Central memory CD4-positive, alpha-beta T cell (primary cell): ENCODE measurements at places on chromosomes 4 and X.

- peak; percentile 28 for DNase-seq
Observed at GRCh38 chrX:3815896-3816664, 102.6 kb upstream of the PRKX start.

GRCh38 chr4:41678951-41679350 lies 69.6 kb downstream of the PHOX2B start:
- no peak for DNase-seq

DNA sequence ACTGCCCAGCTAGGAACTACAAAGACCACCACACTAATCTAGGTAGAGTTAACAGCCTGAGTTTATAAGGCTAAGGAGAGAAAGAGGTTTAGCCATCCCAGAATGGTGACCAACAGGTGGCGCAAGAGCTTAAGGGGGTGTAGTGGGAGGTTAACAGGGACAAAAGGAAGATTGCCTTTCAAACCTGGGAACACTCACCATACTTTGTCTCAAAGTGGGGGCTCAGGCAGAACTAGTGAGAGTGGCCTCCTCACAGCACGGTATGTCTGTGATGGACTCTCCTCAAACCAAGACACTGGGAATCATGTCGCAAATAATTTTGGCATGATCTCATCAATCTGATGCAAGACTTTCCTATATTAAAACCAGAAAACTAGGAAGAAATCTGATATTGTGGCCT lies 23.4 kb downstream of the CCNI start:
- peak; percentile 36 for DNase-seq

DNA sequence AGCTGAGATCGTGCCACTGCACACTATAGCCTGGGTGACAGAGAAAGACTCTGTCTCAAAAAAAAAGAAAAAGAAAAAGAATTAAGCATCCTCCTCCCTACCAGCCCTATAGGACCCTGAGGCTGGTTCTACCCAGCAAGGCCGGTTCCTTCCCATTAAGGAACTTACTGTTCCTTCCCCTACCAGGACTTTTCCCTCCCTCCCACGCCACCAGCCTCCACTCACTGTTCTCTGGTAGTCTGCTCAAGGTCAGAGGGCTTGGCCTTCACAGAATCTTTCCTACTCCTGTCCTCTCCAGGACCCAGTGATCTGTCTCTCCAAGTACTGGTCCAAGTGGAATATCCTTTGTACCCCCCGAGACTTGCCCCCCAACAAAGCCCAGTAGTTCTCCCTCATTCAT lies 1.4 kb downstream of the GRIPAP1 start:
- no peak for DNase-seq

DNA sequence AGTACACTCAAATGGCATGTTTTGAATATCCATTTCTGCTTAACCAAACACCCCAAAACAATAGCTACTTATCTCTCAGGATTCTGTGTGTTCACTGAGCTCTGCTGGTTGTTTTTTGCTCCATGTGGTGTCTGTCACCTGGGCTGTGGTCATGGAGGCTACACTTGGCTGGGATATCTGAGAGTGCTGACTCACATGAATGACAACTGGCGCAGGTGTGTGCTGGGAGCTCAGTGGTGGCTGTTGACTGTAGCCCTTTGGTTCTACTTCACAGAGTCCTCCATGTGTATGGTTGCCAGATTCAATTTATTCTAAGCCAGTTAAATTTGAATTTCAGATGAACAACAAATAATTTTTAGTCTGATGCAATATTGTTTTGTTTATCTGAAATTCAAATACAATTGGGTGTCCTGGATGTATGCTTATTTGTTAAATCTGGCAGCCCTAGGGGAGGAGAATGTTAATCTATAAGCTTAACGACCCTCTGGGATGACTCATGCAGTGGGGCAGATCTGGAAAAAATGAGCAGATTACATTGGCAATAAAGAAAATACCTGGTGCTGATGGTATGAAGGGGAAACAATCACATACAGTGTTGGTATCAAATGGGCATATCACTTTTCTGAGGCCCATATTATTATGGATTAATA lies 28.2 kb upstream of the TCEAL4 start:
- no peak for DNase-seq

GRCh38 chrX:117522725-117523700 lies 593.6 kb downstream of the KLHL13 start:
- no peak for DNase-seq
